ENCODE measurements at places on chromosomes 4 and X.
A peak's percentile ranks its signal among the peaks of the same experiment; 100 is the strongest.

DNA sequence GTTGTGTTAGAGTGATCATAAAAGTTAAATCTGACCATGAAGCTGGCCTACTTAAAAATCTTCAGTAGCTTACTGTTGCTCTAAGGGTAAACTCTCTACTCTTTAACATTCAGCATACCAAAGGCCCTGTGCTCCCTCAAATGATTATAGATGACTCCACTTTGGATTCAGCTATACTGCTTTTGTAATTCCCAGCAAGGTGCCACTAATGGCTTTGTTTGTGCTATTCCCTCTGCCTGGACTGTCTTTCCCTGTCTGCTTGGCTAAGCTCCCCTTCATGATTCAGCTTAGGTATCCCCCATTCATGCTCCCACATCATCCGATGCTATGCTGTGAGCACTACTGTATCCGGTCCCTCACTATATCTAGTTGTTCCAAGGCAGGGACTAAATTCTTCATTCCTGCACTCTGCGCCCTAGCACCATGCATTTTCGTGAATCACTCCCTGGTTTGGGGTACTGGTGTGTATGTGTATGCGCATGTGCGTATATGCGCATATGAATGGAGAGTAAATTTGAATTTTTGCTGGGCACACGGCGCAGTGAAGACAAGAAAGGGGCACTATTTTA is 453 bp upstream of the PBDC1 start:
- DNase-seq: no peak

DNA sequence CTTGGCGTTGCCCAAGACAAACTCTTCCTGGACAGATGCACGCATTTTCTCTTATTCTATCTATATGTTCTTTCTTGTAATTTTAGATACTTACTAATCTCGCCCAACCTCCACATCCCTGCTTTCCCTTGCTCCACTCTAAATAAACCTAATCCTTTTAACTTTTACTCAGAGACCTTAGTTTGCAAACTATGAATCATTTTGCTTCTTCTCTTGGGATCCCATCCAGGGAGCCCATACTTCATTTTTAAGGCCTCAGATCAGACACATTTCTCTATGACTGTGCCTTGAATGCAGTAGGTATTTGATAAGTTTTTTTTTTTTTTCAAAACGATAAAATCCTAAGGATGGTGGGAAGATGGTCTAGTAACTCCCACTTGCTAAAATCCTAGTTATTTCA is 353.8 kb upstream of the HAND2 start:
- no peak for DNase-seq

DNA sequence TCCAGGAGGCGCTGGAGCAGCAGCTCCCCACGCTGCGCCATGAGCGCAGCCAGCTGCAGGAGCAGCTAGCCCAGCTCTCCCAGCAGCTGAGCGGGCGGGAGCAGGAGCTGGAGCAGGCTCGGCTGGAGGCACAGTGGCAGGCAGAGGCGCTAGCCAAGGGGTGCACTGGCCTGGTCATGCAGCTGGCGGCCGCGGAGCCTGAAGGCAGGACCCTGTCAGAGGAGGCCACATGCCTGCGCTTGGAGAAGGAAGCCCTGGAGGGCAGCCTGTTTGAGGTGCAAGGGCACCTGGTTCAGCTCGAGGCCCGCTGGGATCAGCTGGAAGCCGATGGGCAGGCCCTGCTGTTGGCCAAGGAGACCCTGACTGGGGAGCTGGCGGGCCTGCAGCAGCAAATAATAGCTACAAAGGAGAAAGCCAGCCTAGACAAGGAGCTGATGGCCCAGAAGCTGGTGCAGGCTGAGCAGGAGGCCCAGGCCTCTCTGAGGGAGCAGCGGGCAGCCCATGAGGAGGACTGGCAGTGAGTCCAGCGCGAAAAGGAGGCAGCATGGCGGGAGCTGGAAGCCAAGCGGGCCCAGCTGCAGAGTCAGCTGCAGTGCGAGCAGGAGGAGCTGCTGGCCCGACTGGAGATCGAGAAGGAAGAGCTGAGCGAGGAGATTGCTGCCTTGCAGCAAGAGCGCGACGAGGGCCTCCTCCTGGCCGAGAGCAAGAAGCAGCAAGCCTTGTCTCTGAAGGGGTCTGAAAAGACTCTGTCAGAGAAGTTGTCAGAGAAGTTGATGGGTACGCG is 13.6 kb downstream of the SMIM10L2A start:
- DNase-seq: no peak

GRCh38 chr4:114921790-114922591 is 191.4 kb downstream of the NDST4 start:
- DNase-seq: no peak

- no peak for DNase-seq
Observed at GRCh38 chr4:182301736-182302135, 58.5 kb downstream of the TENM3 start.

DNA sequence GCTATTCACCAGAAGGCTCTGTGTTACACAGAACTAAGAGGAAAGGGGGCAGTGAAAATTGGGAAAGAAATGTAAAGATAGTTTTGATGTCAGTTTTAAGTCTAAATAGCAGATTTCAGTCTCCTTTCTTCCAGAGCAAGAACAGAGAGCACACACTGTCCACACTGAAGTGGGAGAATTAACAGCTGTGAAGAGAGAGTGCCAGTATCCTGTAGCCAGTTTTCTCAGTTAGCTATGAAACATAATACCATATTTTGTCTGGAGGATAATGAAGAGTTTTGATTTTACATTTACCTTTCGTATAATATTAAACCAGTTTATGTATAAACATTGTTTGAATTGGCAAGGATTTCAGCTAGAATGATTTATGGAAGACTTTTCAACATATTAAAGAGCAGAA is 35.1 kb downstream of the FBXO8 start:
- no peak for DNase-seq

- no peak for DNase-seq
Observed at GRCh38 chrX:150473371-150473770, 95.0 kb upstream of the MTM1 start.

- DNase-seq: no peak
Observed at GRCh38 chr4:123617791-123618190, 221.2 kb downstream of the SPRY1 start.

DNA sequence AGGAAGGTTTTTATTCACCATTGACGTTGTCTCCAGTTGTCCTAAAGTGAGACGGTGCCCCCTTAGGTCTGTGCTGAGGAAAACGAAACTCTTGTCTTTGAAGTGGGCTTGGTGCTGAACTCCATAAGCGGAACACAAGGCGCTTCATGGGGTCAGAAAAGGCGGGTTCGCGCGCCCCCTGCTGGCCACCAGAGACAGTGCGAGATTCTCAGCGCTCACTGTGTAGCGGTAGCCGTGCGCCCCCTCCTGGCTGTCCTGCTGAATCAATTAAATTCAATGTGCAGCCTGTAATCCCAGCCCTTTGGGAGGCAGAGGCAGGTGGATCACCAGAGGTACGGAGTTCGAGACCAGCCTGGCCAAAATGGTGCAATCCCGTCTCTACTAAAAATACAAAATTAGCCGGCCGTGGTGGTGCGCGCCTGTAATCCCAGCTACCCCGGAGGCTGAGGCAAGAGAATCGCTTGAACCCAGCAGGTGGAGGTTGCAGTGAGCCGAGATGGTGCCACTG is 64.1 kb downstream of the RLIM start:
- DNase-seq: peak; percentile 59

GRCh38 chr4:89434364-89434988 is 126.9 kb upstream of the GPRIN3 start:
- DNase-seq: no peak

- no peak for DNase-seq
Observed at GRCh38 chr4:47049347-47049746, 18.0 kb downstream of the GABRB1 start.

- DNase-seq: no peak
Observed at GRCh38 chr4:21775703-21776102, 172.9 kb downstream of the KCNIP4 start.

DNA sequence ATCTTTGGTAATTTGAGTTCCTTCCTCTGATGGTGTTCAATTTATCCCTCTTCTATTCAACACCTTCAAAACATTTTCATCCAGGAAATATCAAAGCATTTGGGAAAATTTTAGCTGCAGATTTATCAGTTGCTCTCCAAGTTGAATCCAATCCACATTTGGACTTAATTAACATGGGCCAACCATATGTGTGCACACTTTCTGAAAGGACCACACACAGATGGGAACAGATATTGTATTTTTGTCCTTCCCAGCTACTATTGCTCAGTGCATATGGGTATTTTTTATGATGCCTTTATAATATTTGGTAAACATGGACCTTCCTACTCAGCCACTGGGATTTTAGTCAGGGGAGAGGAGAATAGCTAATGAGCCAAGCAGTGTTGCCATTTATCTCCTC is 65.2 kb downstream of the GLRA2 start:
- DNase-seq: no peak

DNA sequence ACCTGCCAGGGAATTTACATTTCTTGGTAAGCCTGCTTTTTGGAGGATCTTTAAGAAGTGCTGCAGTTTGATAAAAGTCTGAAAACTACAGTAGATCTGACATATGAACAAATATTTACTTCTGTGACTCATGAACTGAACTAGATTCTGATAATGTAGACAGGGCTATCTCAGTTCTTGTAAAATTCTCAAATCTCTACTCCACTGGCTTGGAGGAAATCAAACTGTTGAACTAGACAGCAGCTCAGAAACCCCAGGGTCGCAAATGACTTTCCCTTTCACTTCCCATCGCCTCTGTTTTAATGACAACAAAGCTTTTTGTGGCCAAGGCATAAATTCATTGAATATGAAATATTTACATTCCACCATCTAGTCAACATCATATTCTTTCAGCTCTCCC is 15.4 kb upstream of the OCIAD1 start:
- no peak for DNase-seq

- no peak for DNase-seq
Observed at GRCh38 chrX:44675362-44676024, 132.8 kb upstream of the FUNDC1 start.

- no peak for DNase-seq
Observed at GRCh38 chrX:80807606-80807991, 2.1 kb downstream of the BRWD3 start.
